Occipital lobe (tissue), 3 donors: ENCODE measurements at places on chromosomes 6 and 20. TPM values are rescaled to one million over a fixed set of nuclear protein-coding genes. Genes with fewer than 3 reads are reported as not detected.

Gene ACTL10
- 1.1 TPM for total RNA-seq

Gene PPP1R11
- total RNA-seq: 15.8 TPM

DNA sequence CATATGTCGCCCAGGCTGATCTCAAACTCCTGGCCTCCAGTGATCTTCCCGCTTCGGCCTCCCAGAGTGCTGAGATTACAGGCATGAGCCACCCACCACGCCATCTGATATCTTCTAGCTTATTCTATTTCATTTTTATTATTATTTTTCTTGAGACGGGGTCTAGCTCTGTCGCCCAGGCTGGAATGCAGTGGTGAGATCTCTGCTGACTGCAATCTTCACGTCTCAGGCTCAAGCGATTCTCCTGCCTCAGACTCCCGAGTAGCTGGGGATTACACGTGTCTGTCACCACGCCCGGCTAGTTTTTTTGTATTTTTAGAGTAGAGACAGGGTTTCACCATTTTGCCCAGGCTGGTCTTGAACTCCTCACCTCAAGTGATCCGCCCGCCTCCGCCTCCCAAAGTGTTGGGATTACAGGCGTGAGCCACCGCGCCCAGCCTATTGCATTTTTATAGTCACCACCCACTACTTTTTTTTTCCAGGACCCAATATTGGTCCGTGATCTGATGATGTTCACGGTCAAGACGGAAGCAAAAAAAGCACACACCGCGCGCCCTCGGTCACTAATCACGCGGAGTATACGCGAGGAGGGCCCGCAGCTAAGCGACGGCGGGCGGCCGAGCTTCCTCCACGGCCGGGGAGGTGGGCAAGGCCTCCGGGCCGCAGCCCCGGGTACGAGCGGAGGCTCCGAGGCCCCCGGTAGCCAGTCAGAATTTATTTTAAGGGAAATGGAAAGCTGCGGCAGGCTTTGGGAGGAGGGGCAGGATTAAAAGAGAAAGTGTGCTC lies 1.1 kb upstream of the LSM14B start:
- DNase-seq: no peak

Gene TAAR9
- 0.31 TPM for total RNA-seq

DNA sequence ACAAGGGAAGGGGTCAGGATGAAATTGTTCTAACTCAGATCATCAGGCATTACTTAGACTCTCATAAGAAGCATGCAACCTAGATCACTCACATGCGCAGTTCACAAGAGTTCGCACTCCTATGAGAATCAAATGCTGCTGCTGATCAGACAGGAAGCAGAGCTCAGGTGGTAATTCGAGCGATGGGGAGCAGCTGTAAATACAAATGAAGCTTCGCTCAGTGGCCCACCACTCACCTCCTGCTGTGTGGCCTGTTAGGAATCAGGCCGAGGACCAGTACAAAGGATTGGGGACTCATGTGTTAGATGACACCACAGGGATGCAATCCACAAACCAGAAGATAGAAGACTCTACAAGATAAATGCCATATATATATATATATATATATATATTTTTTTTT lies 31.5 kb upstream of the TOP1 start:
- no peak for DNase-seq

Gene ARFGEF3
- 65.7 TPM for total RNA-seq

DNA sequence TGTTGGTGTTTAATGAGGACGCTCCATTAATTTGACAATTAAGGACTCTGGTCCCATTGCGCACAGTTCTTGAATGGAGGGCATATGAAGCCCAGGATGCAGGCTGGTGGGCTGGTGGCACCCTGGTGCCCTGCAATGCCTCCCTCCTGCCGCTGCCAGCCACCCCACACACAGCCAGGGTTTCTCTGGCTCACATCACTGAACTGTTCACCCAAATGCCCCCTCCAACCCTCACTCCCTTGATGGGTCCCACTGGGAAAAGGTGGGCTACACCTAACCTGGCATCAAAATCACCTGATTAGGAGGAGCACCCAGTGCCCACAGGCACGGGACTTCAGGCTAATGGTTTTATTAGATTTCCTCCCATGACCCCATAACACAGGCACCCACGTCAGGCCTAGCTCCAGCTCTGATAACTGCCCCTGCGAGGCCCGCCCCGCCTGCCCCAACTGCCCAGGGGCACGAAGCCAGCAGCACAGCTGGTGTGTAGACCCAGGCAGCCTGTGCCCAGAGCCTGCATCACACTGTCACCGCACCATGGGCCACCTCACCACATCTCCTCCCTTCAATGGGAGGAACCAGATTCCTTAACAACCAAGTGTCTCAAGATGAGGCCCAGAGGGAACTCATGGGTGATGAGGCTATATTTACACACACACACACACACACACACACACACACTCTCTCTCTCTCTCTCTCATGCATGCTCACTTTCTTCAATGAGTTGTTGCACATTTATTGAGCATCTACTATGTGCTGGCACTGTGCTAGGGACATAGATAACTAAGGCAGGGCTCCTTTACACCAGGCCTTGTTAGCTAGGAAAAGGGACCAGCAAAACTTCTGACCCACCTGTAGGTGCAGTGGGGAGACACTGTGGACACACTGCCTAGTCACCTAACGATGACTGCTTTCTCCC lies 107.3 kb downstream of the NOL4L start:
- no peak for DNase-seq

DNA sequence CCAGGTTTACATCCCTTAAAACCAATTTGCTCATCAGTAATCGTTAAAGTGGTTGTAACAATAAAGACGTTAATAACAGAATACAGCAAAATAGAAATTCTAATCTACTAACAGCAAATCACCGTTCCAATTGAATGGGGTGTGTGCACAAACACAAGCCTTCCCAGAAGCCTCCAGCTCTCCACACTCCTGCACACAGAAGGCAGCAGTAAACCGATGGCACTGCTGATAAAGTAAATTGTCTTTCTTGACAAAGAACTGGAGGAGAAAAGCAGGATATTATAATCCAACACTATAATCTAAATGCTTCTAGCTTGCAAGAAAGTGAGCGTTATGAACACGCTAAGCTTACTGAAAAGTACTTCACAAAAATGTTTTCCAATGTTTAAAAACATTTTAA lies 7.0 kb downstream of the ZNF217 start:
- DNase-seq: no peak

DNA sequence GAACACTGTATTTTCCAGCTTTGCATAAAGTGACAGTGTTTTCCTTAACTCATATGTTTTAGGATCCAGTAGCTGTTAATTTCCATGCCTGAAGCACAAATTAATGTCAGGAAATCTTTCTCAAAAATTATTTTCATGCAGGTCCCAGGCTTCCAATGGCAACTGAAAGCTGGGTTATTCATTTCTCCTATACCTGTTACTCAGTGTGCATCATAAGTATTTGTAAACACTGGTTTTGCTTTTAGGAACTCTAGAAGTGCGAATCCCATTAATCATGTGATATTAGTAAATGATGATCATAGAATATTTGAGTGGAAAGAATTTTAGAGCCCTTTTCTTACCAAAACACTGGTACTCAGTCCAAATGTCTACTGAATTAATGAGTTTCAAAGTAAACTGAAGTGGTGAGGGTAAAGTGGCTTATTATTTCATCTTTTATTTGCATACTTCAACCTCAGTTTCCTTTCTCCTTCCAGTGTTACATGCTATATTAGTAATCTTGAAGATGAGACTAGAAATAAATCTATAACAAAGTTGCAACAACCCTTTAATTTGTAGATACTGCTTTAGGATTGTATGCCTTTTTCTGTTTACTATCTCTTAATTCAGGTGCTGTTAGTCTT lies 124.0 kb downstream of the ZFAND3 start:
- no peak for DNase-seq

- DNase-seq: no peak
Measured at GRCh38 chr6:20802596-20802995, 268.3 kb downstream of the CDKAL1 start.

- no peak for DNase-seq
Measured at GRCh38 chr20:61874421-61875068, 191.1 kb downstream of the TAF4 start.

DNA sequence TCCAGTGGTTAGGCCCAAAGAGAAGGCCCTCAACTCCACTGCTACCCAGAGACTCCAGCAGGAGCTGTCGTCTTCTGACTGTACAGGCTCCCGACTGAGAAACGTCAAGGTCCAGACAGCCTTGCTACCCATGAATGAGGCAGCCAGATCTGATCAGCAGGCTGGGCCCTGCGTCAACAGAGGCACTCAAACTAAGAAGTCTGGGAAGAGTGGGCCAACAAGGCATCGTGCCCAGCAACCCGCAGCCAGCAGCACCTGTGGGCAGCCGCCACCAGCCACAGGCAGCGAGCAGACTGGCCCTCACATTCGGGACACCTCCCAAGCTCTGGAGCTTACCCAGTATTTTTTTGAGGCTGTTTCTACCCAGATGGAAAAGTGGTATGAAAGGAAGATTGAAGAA lies 8.1 kb downstream of the LYRM2 start:
- peak; percentile 6 for DNase-seq

Gene B3GALT4
- total RNA-seq: 12.5 TPM

GRCh38 chr6:45327956-45328522 lies at the start of gene RUNX2:
Gene RUNX2 (plus strand): TSS chr6:45328330. CDS start chr6:45328727, 397 bp downstream.
- no peak for DNase-seq

- no peak for DNase-seq
Measured at GRCh38 chr6:155381673-155382337, 67.5 kb upstream of the TFB1M start.

DNA sequence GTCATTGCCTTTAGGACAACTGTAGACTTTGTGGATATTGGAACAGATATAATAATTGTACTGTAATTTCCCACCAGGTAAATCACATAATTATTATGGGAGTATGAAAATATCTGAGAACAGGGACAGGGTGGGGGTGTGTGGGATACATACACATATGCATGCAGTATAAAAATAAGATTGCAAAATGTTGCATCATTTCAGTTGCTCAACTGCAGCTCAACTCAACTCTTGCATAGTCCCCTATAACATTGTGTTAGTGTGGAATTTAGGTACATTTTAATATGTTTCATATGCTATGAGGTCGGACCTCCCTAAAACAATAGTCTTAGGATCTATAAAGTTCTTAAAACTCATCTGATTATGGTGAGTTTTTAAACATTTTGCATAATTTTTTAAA lies 275.0 kb upstream of the FLRT3 start:
- no peak for DNase-seq

- DNase-seq: no peak
Measured at GRCh38 chr6:136720045-136720770, 72.1 kb downstream of the MAP3K5 start.

Gene FAXC
- 49.3 TPM for total RNA-seq

- no peak for DNase-seq
Measured at GRCh38 chr6:56949925-56950495, 4.9 kb upstream of the BEND6 start.

Gene FRS3
- 6.7 TPM for total RNA-seq

Gene C20orf96
- total RNA-seq: 3.3 TPM

DNA sequence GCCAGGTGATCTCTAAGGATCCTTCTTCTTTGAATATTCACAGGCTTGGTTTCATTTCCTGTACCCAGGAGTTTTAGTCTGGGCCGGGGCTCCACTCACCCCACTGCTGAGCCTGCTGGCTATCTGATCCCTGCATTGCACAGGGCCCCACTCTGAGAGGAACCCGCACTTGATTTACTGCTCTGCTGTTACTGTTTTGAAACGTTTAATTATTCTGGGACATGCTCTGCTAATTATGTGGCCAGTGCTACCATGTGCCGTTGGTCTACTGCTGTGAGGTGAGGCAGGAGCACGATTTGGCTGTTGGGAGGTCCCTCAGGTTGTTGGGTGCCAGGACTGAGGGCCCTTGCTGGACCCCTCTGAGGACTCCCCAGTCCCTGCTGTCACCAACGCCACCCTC lies 108.7 kb upstream of the SIRPA start:
- DNase-seq: no peak

Gene GATA5
- 0.16 TPM for total RNA-seq

DNA sequence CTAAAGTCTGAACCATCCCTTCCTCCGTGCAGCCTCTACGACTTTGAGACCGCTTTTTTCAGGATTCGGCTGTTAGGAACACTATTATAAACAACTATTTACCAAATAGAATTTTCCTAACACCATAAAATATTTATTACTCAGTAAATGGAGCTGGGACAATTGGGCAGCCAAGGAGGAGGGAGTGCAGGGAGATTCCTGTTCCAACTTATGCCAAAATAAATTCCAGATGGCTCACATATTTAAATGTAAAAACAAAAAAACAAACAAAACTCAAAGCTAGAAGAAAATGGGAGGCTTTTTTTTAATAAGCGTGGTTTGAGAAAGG lies 48.1 kb downstream of the TCP11 start:
- DNase-seq: no peak

- DNase-seq: no peak
Measured at GRCh38 chr6:158648682-158649131, 1.1 kb upstream of the SYTL3 start.

Gene VARS1
- 25.6 TPM for total RNA-seq

GRCh38 chr6:156852147-156852857 lies 75.1 kb downstream of the ARID1B start:
- no peak for DNase-seq

- DNase-seq: no peak
Measured at GRCh38 chr20:60255866-60256265, 297.6 kb downstream of the CDH26 start.

DNA sequence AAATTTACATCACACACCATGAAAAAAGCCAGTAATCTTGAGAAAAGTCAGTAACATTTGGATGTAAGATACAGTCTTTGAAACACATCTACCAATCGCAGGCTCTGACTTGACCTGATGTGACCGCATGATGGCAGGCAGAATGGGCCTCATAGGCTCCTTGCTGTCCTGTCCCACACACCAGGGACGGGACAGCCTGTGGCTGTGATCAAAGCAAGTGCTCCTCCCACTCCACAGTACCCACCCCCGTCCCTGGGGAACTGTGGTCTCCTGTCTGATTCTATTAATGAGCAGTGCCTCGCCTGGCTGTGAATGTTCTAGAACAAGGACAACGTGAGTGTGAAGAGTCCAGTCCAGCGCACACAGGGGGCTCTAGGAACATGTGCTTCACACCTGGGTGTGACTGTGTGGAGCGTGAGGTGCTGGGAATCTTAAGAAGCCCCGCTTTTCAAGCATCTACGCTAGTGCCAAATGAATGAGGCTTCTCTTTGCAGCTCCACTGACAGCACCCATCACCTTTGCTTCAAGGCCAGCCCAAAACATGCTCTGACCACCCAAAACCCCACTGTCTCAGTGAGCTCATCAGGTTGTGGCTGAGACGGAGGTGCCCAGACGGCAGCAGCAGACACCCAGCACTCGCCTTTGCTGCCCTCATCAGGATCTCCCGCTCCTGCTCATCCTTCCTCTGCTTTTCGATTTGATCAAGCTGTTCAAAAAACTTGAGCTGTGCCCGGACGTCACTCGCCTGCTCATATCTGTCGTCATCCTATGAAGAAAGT lies 67.1 kb downstream of the TAF4 start:
- no peak for DNase-seq

- no peak for DNase-seq
Measured at GRCh38 chr20:25984933-25985332, 288.3 kb upstream of the ZNF337 start.

Gene HLA-DPA1
- total RNA-seq: 1.4 TPM

Gene DDO
- 0.16 TPM for total RNA-seq

Gene LGSN
- total RNA-seq: 0.47 TPM

Gene NKX2-4
- total RNA-seq: not detected

DNA sequence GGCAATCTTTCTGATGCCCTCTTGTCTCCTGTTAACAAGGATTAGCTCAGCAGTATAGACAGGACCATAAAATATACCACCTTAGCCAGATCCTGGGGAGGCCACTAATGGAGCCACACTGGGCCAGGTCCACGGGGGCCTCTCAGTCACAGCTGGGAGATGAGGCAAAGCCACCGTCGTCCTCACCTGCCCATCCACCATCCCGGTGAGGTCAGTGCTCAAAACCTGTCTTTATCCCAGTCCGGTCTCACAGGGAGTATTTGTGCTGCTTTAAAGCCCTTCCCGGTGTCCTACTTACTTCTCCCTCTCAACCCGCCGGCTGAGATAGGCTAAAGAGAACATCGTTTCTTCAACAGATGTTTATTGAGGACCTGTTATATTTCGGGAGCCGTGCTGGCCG lies 104.3 kb downstream of the EDN3 start:
- no peak for DNase-seq
